Activated CD8-positive, alpha-beta T cell treated with anti-CD3 and anti-CD28 coated beads, Interleukin-2, amount 10 ng/mL, durations not matched to agents 7 days and 5 days (primary cell): ENCODE measurements at places on chromosomes 7 and 10. TPM values are rescaled to one million over a fixed set of nuclear protein-coding genes. Genes with fewer than 3 reads are reported as not detected.

Gene BRAT1
- total RNA-seq: 40.7 TPM

GRCh38 chr10:78903341-78903940 is 165.3 kb upstream of the ZMIZ1 start:
- no peaks in the 10 kb centered on the region for H3K4me1 ChIP-seq
- H3K27me3 ChIP-seq: no peaks in the 10 kb centered on the region
- no peak overlapping the region for H3K27ac ChIP-seq
- DNase-seq: no peak
- no peak overlapping the region for H3K4me3 ChIP-seq

Gene FGFR2
- total RNA-seq: not detected

GRCh38 chr10:70540089-70540788 is 61.7 kb downstream of the PALD1 start:
- DNase-seq: no peak
- no peaks in the 10 kb centered on the region for H3K36me3 ChIP-seq
- no peaks in the 10 kb centered on the region for H3K4me1 ChIP-seq
- no peak overlapping the region for H3K27ac ChIP-seq

Gene LIPM
- total RNA-seq: not detected

Gene GLI3
- not detected for total RNA-seq

GRCh38 chr7:5500056-5500776 is 76.6 kb upstream of the TNRC18 start:
- H3K4me1 ChIP-seq: peaks cover 21% of the 10 kb centered on the region
- H3K4me3 ChIP-seq: no peak overlapping the region
- peaks cover 32% of the 10 kb centered on the region for H3K36me3 ChIP-seq
- H3K27me3 ChIP-seq: no peaks in the 10 kb centered on the region
- H3K27ac ChIP-seq: no peak overlapping the region

DNA sequence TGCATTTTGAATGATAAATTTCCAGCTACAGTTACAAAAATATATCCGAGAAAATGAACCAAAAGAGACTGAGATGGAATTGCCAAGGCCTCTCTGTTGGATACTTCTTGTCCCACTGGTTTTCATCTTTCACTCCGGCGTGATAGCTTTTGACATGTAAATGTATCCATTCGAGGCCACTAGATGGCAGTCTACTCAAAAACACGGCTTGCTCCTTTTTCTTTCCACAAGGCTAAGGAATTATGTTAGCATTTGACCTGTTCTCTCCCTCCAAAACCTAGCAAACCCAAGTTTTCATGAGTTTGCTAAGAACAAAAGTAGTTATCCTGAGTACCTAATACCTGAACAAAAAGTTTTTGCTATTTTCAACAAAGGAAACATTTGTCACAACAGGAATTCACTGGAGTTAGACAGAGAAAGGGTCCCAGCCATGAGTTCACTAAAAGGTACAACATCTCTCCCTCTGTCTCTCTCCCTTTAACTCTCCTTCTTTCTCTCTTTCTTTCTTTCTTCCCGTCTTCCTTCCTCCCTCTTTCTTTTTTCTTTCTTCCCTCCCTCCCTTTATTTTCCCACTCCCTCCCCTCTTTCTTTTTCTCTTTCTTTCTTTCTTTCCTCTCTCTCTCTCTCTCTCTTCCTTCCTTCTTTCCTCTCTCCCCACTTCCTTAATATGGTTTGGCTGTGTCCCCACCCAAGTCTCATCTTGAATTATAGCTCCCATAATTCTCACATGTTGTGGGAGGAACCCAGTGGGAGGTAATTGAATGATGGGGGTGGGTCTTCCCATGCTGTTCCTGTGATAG is 207.9 kb upstream of the MYO3A start:
- peak; percentile 49 for DNase-seq
- H3K36me3 ChIP-seq: no peaks in the 10 kb centered on the region
- no peak overlapping the region for H3K27ac ChIP-seq
- H3K4me3 ChIP-seq: no peak overlapping the region
- H3K4me1 ChIP-seq: no peaks in the 10 kb centered on the region
- no peaks in the 10 kb centered on the region for H3K27me3 ChIP-seq

GRCh38 chr10:33735464-33735923 is 401.0 kb upstream of the NRP1 start:
- no peak overlapping the region for H3K27ac ChIP-seq
- no peaks in the 10 kb centered on the region for H3K36me3 ChIP-seq
- no peak for DNase-seq
- no peaks in the 10 kb centered on the region for H3K27me3 ChIP-seq
- no peak overlapping the region for H3K4me3 ChIP-seq

DNA sequence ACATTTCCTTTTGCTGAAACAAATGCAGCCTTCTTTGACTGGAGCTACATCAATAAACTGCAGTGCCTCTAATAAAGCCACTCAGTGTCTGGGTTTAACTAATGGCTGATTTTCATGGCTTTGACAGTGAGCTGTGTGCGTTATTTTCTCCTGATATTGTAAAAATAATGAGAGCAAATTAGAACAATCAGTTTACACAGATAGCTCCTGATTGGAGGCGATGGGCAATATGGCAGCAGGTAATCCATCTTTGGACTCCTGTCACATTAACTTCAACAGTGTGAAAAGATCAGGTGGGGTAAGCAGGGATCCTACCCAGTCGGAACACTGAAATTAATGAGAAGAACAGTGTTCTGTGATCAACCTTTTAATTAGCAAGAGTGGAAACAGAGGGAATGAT is 100.7 kb downstream of the POLL start:
- peaks cover 2% of the 10 kb centered on the region for H3K36me3 ChIP-seq
- H3K27me3 ChIP-seq: peaks cover 4% of the 10 kb centered on the region
- no peak overlapping the region for H3K4me3 ChIP-seq
- DNase-seq: no peak
- H3K4me1 ChIP-seq: peaks cover 5% of the 10 kb centered on the region

Gene ANXA11
- total RNA-seq: 249 TPM

GRCh38 chr10:42783181-42783549 is 570 bp downstream of the BMS1 start:
- no peaks in the 10 kb centered on the region for H3K27me3 ChIP-seq
- peak overlapping the region; percentile 93 for H3K4me3 ChIP-seq
- H3K36me3 ChIP-seq: peaks cover 27% of the 10 kb centered on the region
- H3K27ac ChIP-seq: peak overlapping the region; percentile 98
- DNase-seq: peak; percentile 29
- peaks cover 29% of the 10 kb centered on the region for H3K4me1 ChIP-seq

Gene OPALIN
- not detected for total RNA-seq

GRCh38 chr10:72552857-72553256 is 73.0 kb downstream of the MICU1 start:
- no peak overlapping the region for H3K27ac ChIP-seq
- H3K4me3 ChIP-seq: no peak overlapping the region
- DNase-seq: no peak
- H3K36me3 ChIP-seq: peaks cover 10% of the 10 kb centered on the region
- H3K4me1 ChIP-seq: no peaks in the 10 kb centered on the region

Gene GPR26
- not detected for total RNA-seq

- no peak for DNase-seq
- H3K27ac ChIP-seq: no peak overlapping the region
- H3K36me3 ChIP-seq: no peaks in the 10 kb centered on the region
These were observed 1236.6 kb downstream of the GATA3 start for GRCh38 chr10:9291081-9291480.

DNA sequence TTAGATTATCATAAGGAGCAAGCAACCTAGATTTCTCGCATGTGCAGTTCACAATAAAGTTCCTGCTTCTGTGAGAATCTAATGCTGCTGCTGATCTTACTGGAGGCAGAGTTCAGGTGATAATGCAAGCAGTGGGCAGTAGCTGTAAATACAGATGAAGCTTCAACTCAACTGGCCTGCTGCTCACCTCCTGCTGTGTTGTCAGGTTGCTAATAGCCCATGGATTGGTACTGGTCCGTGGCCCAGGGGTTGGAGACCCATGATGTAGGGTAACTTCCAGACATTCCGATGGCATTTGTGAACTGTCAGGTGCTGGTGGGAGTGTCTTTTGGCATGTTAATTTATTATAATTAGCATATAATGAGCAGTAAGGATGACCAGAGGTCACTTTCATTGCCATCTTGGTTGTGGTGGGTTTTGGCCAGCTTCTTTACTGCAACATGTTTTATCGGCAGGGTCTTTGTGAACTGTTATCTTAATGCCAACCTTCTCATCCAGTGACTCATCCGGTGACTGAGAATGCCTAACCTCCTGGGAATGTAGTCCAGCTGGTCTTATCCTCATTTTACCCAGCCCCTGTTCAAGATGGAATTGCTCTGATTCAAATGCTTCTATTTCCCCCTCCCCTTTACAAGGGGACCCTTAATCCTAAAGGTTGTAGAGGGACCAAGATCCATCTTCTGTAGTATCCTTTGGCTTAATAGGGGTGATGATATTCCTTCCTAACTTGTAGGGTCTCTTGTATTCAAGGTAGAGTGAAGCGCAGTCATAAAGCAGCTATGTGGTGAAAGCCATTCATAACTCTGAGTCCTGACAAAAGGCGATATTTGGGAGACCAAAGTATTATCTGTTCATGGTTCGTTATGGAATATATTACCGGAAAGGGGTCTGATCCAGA is 165.8 kb downstream of the CCSER2 start:
- H3K27me3 ChIP-seq: no peaks in the 10 kb centered on the region
- H3K4me1 ChIP-seq: peaks cover 6% of the 10 kb centered on the region
- H3K4me3 ChIP-seq: no peak overlapping the region
- no peak overlapping the region for H3K27ac ChIP-seq

DNA sequence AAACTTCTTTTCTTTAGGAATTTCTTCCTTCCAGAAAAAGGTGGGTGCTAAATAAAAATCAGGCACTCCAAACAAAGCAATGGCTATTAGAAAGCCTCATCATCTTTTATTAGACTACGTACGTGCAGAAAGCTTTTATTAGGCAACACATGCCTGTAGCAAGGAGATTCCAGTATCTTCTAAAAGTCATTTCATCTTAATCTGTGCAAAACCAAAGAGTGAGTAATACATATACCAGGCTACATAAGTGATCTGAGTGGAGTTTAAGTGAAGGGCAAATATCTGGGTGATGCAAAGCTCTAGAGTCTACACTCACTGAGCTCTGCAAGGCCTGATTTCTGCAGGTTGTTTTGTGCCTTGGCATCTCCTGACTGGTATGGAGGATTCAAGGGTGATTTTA is 231.7 kb downstream of the ELMO1 start:
- DNase-seq: no peak
- H3K27ac ChIP-seq: no peak overlapping the region
- H3K4me1 ChIP-seq: peaks cover 12% of the 10 kb centered on the region
- H3K36me3 ChIP-seq: peaks cover 26% of the 10 kb centered on the region

Gene PAPOLB
- not detected for total RNA-seq

DNA sequence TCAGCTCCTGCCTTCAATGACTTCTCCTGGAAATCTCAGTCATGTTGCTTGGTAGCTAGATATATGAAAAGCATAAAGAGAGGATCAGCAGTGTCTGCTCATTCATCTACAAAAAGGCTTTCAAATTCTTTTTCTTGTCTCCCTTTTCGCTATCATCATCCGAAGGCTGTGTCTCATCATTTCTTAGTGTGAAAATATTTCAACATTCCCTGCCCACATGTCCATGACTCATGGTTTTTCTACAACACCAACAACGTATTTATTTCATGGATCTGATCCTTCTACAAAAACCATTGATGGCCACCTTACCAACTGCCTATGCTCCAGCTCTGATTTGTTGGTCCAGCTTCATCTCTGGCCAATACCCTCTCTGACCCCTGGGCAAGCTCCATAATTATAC is 472.5 kb upstream of the GHITM start:
- no peaks in the 10 kb centered on the region for H3K36me3 ChIP-seq
- H3K27ac ChIP-seq: no peak overlapping the region
- H3K27me3 ChIP-seq: no peaks in the 10 kb centered on the region
- no peaks in the 10 kb centered on the region for H3K4me1 ChIP-seq
- H3K4me3 ChIP-seq: no peak overlapping the region
- DNase-seq: no peak

Gene SKIDA1
- total RNA-seq: 0.11 TPM

DNA sequence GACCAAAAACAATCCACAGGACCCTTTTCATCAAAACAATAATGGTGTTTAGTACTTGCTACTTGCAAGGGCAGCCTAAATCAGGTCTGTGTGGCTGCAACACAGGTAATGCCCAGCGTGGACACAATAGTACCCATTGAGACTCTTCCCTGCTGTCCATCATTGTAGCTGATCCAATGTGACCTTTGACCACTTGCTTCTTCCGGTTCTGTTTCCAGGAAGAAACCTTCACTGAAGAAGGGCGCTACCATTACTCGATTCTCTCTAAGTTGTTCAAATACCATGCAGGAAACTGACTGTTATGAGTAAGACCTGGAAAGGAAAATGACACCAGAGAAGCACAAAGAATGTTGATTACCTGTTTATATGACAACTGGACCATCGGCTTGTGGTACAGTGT is 1077.3 kb downstream of the KCNMA1 start:
- DNase-seq: no peak
- H3K4me3 ChIP-seq: no peak overlapping the region
- H3K4me1 ChIP-seq: no peaks in the 10 kb centered on the region
- no peaks in the 10 kb centered on the region for H3K36me3 ChIP-seq

DNA sequence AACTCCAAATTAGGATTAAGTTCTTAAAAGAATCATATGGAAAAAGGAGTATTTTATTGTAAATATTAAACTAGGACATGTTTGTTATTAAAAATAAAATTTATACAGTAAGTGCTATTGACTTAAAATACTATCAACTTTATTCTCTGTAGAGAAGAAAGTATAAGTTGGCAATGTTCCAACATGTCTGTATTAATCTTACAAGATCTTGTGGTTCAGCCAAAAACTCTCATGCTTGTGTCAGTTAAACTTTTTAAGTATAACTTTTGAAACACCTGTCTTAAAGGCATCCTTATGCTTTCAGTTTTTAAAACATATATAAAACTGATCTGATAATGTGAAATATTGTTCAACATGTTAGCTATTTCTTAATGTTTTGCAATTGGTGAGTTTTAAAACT is 160.7 kb downstream of the ZEB1 start:
- H3K36me3 ChIP-seq: peaks cover 22% of the 10 kb centered on the region
- DNase-seq: no peak
- H3K4me3 ChIP-seq: no peak overlapping the region
- H3K27ac ChIP-seq: no peak overlapping the region

DNA sequence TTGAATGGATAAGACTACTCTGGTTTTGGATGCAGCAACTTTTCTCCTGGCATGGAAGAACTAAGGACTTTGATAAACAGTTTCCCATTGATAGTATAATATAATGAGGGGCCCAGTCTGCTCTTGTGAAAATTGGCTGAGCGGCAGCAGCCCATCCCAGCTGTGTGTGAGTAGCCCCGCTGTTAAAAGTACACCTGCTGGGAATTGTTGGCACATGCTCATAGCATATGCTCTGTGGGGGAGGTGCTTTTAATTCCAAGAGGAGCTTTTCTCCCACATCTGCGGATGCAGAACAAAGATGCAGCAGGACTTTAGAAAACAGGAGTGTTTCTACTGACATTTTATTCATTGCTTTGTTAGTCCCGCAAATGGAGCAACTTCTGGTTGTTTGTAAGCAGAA is 19.0 kb downstream of the SRI start:
- no peak overlapping the region for H3K4me3 ChIP-seq
- peaks cover 27% of the 10 kb centered on the region for H3K36me3 ChIP-seq
- peaks cover 4% of the 10 kb centered on the region for H3K4me1 ChIP-seq
- H3K27ac ChIP-seq: no peak overlapping the region

- H3K27me3 ChIP-seq: no peaks in the 10 kb centered on the region
- H3K27ac ChIP-seq: no peak overlapping the region
- no peak overlapping the region for H3K4me3 ChIP-seq
- H3K36me3 ChIP-seq: no peaks in the 10 kb centered on the region
- H3K4me1 ChIP-seq: no peaks in the 10 kb centered on the region
These were observed 274.8 kb downstream of the FGFR2 start for GRCh38 chr10:121323443-121323842.

Gene HEPACAM2
- total RNA-seq: not detected

Gene GLCCI1
- 17.7 TPM for total RNA-seq

Gene ACSM6
- total RNA-seq: not detected

- DNase-seq: no peak
- H3K4me1 ChIP-seq: no peaks in the 10 kb centered on the region
- H3K27ac ChIP-seq: no peak overlapping the region
- peaks cover 10% of the 10 kb centered on the region for H3K27me3 ChIP-seq
- no peaks in the 10 kb centered on the region for H3K36me3 ChIP-seq
These were observed 376.2 kb upstream of the MGMT start for GRCh38 chr10:129090618-129091366.
